ENCODE measurements at places on chromosomes 2 and 18. TPM values are rescaled to one million over a fixed set of nuclear protein-coding genes. Genes with fewer than 3 reads are reported as not detected.

DNA sequence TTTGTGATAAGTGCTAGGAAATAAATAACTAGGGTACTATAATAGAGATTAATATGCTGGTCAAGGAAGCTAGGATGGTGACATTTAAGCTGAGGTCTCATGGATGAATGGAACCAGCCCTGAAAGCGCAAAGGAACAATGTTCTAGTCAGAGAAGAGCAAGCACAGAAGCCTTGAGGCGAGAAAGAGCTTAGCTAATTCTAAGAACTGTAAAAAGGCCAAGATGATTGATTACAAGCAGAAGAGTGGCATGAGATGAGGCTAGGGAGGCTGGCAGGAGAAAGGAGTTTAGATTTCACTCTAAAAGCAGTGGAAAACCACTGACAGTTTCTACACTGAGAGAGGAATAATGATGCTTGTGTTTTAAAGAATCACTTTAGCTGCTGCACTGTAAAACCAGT, 3.4 kb upstream of the YIPF4 start:
- DNase-seq: no peak

GRCh38 chr2:215868846-215869543, 144.4 kb downstream of the MREG start:
- no peak for DNase-seq

DNA sequence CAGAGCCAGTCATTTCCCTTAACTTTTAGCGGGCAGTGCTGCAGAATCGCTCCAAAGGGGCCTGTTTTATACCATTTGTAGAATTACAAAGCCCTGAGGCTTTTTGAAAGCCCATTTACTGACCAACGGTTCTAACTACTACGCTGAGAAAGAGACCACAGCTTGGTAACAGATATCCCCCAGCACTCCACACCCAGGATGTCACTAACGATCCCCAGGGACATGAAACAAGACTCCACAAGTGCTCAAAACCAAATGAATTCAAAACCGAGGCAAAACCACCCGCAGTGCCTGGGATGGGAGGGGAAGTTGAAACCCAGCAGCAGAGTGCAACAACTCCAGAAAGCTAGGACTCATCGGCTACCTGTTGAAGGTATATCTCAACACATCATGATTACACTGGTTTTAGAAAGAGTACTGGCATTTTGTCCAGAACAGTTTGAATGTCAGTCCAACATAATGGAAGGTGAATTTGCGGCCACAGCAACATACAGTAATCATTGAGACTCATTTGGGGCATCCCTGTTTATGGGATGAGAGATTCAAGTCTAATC, 33.6 kb upstream of the LRP2 start:
- no peak for DNase-seq

- DNase-seq: no peak
Measured at GRCh38 chr2:69450735-69451416, 13.6 kb upstream of the NFU1 start.

GRCh38 chr2:151374436-151374835, 17.0 kb downstream of the TNFAIP6 start:
- DNase-seq: no peak

- DNase-seq: no peak
Measured at GRCh38 chr2:219325136-219325535, 7.4 kb downstream of the RESP18 start.

- no peak for DNase-seq
Measured at GRCh38 chr2:145119225-145119624, 599.3 kb upstream of the ZEB2 start.

DNA sequence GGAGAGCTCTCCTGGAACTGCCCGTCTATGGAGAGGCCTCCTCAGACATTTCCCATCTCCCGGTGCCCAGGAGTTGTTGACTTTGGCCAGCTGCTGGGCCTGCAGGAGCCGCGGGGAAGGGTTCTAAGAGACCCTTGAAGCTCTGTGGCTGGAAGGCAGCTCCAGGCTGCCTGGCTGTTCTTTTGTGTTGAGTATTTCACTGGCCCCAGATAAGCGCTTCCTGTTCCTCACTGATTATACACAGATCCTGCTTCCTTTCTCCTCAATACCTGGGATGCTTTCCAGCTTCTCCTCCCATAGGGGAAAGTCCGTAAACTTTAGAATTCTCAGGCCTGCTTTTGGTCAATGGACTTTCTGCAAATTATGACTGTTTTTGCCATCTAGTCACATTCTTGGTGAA, 57.8 kb downstream of the TGOLN2 start:
- no peak for DNase-seq

DNA sequence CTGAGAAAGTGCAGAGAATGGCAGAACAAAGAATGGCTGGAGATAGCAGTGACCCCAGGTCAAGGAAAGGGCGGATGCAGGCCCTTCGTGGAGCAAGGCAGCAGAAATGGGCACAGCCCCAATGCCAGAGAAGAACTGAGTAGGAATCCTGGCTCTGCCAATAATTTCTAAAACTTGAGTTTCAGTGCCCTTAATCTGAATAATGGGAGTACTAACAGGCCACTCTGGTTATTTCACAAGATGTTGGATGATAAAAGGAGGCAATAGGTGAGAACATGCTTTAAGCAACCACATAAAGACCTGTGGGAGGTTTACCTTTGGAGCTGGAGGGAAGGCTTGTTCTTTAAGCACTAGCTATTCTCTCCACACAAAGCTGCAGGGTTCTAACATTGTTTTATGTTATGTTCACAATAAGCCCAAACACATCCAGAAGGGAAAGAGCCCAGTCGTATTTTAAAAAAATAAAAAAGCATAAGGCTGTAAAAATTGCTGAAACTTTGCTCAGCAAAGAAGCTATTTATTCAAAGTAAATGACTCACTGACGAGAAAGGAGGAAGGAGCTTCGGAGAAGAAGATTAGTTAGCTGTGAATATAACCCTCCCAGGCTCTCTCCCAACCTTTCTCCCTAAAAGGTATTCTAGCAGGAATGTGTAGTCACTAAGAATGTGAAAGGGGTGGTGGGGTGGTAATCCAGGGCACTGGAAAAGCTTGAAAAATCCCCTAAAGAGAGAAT, 470.2 kb downstream of the TXNL1 start:
- DNase-seq: no peak

DNA sequence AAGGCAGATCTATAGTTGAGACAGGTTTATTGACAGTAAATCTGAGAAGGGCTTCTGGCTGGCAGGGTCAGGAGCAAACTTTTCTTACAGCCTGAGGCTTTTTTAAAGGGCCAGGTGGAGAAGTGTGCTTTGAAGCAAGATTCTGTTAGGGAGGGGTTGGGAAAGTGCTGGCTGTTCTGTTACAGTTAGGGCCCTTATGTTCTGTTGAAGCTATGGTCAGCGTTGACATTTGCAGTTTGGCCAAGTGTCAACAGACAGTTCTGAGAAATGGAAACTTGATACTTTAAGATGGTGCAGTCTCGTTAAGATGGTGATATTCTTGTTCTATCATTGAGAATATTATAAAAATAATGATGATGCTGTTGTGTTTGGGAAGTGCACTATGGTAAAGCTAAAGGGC, 154.2 kb downstream of the RDH14 start:
- DNase-seq: no peak

GRCh38 chr2:237507512-237507911, 20.5 kb downstream of the MLPH start:
- no peak for DNase-seq

- DNase-seq: no peak
Measured at GRCh38 chr2:12269041-12269972, 447.4 kb upstream of the TRIB2 start.

GRCh38 chr2:201797175-201797840, 9.0 kb upstream of the CDK15 start:
- DNase-seq: no peak

GRCh38 chr18:30280861-30281470, 761.6 kb downstream of the DSC3 start:
- peak; percentile 41 for DNase-seq

DNA sequence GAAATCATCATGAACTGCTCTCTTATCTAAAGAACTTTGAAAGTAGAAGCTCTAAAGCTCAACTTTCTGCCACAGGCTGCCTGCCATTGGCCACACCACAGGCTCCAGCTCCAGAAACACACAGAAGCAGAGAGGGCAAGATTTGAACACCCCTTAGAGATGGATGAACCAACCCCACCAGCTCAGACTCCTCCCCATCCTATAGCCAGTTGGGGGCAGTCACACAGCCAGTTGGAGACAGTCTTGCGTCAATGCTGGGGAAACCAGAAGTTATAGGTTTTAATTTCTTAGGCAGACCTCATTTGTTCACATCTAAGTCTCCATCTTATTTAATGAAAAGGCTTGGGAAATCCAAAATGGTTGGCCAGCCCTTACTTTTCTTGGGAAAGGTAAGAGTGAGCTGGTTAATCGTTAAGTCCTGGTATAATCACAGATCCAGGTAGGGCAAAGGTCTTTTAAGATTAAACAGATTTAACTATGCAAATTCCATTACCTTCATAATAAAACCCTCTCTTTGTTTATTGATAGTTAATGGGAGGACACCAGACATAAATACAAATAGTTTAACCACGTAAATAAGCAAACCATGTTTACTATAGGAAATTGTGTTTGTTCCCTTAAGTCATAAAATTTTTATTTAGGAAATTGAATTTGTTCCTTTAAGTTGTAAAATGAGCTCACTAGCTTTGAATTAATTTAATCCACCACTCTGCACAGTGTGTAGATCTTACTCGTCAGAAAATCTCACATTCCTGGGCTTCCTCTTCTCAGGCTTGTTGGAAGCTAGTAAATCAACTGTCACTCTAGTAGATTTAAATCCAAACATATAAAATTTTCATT, 28.0 kb downstream of the MRO start:
- no peak for DNase-seq

- DNase-seq: peak; percentile 85
Measured at GRCh38 chr18:54828281-54828881, at the start of gene RAB27B. Gene RAB27B (plus strand): TSS chr18:54828477. CDS start chr18:54877586, 49,109 bp downstream.

DNA sequence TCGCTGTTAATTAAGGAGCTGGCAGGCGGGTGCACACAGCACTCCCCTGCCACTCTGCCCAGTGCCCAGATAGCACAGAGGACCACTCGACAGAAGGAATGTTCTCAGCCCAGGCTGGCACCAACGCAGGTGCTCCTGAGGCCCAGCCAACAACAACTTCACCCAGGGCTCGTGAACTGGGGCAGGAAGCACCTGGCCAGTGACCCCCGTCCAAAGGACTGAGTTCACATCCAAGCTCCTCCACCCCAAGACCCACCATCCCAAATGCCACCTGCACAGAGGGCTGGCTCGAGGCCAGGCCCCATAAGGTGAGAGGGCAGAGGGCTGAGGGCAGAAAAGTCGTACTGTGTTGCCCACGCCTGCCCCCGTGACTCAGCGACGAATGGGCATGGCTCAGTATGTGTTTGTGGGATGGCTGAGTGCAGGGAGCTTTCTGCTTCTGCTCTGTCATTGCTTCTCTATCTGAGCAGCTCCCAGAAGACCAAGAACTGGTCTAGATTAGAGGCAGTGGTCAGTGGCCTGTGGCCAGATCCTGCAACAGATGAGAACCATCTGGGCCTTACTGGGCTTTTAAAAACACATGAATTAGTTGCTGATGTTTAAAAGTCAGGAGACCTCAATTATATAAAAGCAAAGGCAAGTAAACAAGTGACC, 68.4 kb downstream of the POLR1A start:
- no peak for DNase-seq

GRCh38 chr2:101796825-101797600, 99.5 kb downstream of the MAP4K4 start:
- DNase-seq: no peak

GRCh38 chr18:59866551-59867269, 33.1 kb upstream of the PMAIP1 start:
- DNase-seq: no peak

- no peak for DNase-seq
Measured at GRCh38 chr2:25077789-25078169, 35.9 kb downstream of the EFR3B start.

DNA sequence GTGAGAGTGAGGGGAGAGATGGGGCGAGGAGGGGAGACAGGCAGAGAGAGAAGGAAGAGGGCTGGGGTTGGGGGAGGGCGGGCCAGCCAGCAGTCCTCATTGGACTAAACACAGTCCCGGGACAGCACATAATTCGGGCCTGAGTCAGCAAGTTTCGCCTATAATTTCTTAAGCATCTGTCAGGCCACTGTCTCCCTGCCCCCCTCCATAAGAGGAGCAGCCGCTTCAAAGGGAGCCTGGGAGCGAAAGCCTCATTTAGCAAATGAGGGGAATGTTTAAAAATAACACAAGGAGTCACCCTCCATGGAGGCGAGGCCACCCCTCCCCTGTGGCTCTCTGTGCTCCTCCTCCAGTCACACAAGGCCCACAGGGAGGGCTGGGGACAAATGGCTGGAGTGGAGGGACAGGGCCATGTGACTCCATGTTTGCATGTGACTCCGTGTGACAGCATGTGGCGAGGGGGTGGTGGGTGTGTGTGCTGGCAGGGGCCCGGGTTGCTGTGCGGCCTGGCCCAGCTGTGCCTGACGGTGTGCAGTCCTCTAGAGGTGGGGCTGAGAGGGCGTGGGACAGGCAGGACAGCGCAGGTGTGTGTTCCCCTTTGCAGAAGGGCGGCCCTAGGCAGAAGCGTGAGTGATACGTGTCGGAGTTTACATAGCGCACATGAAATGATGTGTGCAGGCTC, 162.4 kb downstream of the CELF4 start:
- DNase-seq: no peak

GRCh38 chr18:74063557-74063956, 84.1 kb downstream of the FBXO15 start:
- no peak for DNase-seq

- no peak for DNase-seq
Measured at GRCh38 chr2:25905126-25905525, 26.8 kb upstream of the ASXL2 start.

GRCh38 chr2:10452312-10452711, 4.2 kb upstream of the ODC1 start:
- peak; percentile 60 for DNase-seq

- no peak for DNase-seq
Measured at GRCh38 chr2:38409156-38410102, 32.4 kb upstream of the ATL2 start.

GRCh38 chr2:18074476-18074875, 196.0 kb downstream of the KCNS3 start:
- no peak for DNase-seq

DNA sequence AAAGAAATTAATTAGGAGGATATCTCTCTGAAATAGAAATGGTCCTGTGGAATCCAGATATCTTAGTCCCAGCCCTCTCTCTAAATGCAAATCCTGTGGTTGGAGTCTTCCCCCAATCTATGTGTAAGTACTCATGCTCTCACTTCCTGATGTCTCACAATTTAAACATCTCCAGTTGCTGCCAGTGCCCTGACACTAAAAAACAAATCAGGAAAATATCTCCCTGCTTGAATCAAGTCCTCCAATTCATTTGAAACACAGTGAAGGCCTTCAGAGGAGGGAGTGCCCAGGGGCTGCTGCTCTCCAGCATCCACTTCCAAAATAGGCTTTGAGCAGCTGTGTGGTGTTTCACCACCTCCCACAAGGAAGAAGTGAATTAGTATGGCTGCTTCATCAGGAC, 413.8 kb downstream of the RAD51AP2 start:
- no peak for DNase-seq

Gene IL36RN
- total RNA-seq: not detected

Gene ABCB11
- not detected for total RNA-seq

Gene FSHR
- not detected for total RNA-seq

Gene ANKRD30B
- total RNA-seq: not detected

Gene FAM124B
- not detected for total RNA-seq

Gene SLC4A3
- 0.97 TPM for total RNA-seq

Gene MYO5B
- total RNA-seq: 26.2 TPM

Gene CYP1B1
- 74.7 TPM for total RNA-seq

Gene HOXD12
- total RNA-seq: not detected
